ENCODE measurements at places on chromosomes 2 and 18.

DNA sequence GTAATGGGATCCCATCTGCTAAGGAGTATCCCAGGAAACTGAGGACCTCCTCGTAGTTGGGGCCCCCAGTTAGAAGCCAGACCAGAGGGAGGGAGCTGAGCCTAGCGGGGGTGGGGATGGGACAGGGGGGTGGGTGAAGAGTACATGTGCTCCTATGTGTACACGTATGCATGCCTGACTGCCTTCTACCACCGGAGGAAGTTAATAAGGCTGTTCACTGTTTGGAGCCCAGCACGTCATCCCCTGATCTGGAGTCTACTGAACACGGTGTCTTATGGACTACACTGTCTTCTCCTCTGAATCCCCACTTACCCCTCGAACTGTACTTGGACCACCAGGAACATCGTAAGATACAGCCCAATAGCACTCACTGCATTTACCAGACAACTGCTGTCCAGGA is 68.5 kb downstream of the SFXN5 start:
- DNase-seq: no peak

DNA sequence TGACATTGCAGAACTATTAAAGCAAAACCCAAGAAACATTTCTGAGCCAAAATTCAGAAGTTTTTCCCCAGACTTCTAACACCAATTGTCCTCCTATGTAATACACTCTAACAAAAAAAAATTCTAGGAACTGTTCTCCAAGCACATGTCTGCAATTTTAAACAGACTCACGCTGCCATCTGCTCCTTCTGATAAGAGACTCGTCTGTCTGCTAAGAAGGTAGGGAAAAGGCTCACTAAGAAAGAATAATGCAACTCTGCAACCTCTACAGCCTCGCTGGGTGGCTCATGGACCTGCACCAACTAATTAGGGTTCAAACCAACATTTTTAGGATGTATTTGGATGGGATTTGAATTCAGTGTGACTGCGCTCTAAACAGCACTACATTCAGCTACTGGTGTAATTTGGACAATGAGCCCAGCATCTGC is 366.5 kb downstream of the DSC3 start:
- no peak for DNase-seq

- DNase-seq: no peak
Measured at GRCh38 chr2:71940695-71941094, 207.0 kb downstream of the CYP26B1 start.

- DNase-seq: no peak
Measured at GRCh38 chr2:222298311-222299150, at the start of gene PAX3. PAX3 (minus strand) TSS chr2:222298998; CDS start chr2:222298615, 383 bp downstream.

DNA sequence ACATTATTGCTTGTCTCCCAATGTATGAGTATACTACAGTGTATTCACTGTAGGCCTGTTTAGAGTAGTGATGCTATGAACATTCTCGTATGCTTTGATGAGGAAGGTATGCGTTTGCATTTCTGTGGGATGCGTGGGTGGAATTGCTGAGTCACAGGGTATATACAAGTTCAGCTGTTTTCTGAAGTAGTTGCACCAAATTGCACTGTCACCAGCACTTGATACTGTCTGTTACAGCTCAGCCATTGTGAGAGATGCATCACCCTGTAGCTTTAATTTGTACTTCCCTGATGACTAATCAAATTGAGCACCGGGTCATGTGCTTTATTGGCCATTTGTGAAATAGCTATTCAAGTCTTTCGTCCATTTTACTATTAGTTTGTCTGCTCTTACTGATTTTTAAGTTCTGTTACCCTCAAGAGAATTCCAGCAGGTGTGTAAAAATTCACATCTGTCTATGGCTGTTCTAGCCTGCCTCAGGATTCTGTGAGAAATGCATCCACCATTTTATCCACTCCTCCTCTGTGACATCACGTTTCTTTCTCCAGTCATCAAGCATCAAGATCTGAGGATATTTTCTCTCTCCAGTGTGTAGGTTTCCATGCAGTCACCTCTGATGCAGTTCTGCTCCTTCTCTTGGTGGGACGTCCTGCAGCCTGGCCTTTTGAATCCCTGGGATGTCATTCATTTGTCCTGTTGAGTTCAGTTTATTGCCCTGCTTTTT is 72.5 kb downstream of the DGKD start:
- DNase-seq: no peak

- DNase-seq: no peak
Measured at GRCh38 chr2:25347846-25348245, 6.1 kb upstream of the DNMT3A start.
